ENCODE measurements at places on chromosomes 6 and 20. TPM values are rescaled to one million over a fixed set of nuclear protein-coding genes. Genes with fewer than 3 reads are reported as not detected.

Gene CYP39A1
- total RNA-seq = not detected

Gene PXDC1
- 1.4 TPM for total RNA-seq

Gene TBXT
- 0.22 TPM for total RNA-seq

Gene ELOVL2
- 1.0 TPM for total RNA-seq

Gene TP53TG5
- total RNA-seq = not detected

Gene FKBP1A
- 136 TPM for total RNA-seq

Gene SH3BGRL2
- total RNA-seq = 8.6 TPM

Gene CST2
- total RNA-seq = not detected

Gene TNXB
- total RNA-seq = 4.4 TPM

Gene SYCP2
- 0.04 TPM for total RNA-seq

Gene GMEB2
- total RNA-seq = 17.0 TPM

Gene PGC
- total RNA-seq = not detected

Gene SLC32A1
- not detected for total RNA-seq

Gene MUC22
- not detected for total RNA-seq

Gene OR2H1
- total RNA-seq = not detected

Gene RCAN2
- 2.8 TPM for total RNA-seq

Gene CD93
- not detected for total RNA-seq

Gene GPR6
- total RNA-seq = 0.63 TPM

Gene TCF21
- not detected for total RNA-seq

Gene UCKL1
- 26.6 TPM for total RNA-seq

Gene C20orf204
- total RNA-seq = 1.6 TPM

Gene DEFB110
- total RNA-seq = not detected

Gene OPN5
- not detected for total RNA-seq

Gene CDH26
- total RNA-seq = 3.1 TPM

Gene SIGLEC1
- not detected for total RNA-seq

Gene SMLR1
- not detected for total RNA-seq

Gene RIPPLY2
- 0.90 TPM for total RNA-seq

Gene DLK2
- total RNA-seq = 0.33 TPM

Gene HLA-DQB1
- total RNA-seq = under 0.01 TPM

Gene WFDC12
- not detected for total RNA-seq

Gene GSTA1
- 0.70 TPM for total RNA-seq

Gene TFAP2A
- not detected for total RNA-seq

Gene GSTA3
- not detected for total RNA-seq

Gene DTNBP1
- 3.7 TPM for total RNA-seq

Gene PRND
- not detected for total RNA-seq

Gene MAS1
- under 0.01 TPM for total RNA-seq

Gene CCN6
- not detected for total RNA-seq

Gene OGFR
- total RNA-seq = 57.1 TPM

Gene NKX2-4
- not detected for total RNA-seq

Gene ASIP
- not detected for total RNA-seq

Measured in H7 (cell line).